ENCODE measurements at places on chromosomes 1 and 21.
A peak's percentile ranks its signal among the peaks of the same experiment; 100 is the strongest.

DNA sequence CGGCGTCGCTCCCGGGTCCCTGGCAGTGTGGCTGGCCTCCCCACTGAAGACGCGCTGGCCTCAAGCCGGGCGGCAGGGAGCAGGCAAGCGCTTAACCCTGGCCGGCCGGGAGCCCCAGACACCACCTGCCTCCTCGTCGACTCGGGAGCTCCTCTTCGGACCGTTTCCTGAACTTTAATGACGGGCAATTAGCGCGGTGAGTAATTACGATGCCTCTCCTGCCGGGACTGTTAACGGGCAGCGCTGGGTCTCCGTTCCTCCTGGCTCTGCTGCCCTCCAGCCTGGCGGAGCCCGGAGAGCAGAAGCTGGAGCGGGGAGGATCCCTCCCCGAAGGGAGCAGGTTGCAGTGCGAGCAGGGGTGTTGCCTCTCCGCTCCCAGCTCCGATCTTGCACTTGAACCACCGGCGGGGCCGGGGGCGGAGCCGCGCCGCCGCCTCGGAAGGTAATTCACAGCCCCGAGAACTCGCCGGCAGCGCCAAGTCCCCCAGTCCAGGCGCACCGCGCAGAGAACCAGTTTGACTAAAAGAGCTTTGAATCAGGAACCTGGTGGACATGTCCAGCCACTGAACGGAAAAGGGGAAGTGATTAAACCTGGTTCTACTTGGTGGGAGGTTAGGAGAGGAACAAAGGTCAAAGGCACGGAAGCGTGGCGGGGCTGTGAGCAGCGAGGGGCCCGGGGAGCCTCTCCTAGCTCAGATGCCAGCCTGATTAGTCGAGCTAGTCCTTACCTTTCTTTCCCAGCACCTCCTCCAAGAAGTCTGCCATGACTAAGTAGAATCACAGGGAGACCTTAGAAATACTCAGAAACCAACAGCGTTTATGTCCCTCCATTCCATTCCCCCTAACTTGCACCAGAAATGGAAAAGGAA, 18.3 kb upstream of the PLEKHA6 start:
- peak; percentile 22 for DNase-seq

DNA sequence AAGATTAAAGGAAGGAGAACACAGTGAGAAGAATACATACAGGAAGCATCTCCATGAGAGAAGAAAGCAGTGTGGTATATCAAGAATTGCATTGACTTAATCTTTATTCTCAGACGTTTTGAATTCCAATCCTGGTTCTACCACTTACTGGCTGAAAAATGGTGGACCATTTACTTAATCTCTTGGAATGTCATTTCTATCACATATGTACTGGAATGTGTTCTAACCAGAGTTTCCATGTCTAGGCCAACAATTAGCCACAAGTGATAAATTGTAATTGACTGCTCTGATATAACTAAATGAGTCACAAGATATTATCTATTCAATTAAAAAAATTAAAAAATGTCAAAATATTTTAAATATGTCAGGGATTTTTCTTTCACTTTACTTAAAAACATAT, 626.1 kb downstream of the PTPRC start:
- no peak for DNase-seq

GRCh38 chr1:61050541-61051442, 31.6 kb upstream of the NFIA start:
- peak; percentile 15 for DNase-seq

DNA sequence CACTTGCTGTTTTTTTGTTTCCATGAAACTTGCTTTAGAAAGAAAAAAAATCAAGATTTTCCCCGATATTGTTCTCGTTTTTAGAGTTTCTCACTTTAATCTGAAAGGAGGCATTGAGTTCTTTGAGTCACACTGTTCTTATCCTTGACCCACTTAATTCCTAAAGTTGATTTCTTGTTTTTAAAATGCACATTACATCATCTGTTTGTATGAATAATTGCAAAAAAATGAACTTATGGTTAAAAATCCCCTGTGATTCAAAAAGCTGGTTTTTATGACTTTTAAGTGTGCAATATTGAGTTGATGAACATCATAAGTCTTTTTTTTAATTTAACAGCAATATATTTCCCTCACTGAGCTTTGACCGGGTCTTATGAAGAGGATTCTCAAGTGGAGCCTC, 131.6 kb downstream of the SNX7 start:
- DNase-seq, result no peak

GRCh38 chr1:37485902-37486679, 11.7 kb downstream of the ZC3H12A start:
- DNase-seq, result no peak

DNA sequence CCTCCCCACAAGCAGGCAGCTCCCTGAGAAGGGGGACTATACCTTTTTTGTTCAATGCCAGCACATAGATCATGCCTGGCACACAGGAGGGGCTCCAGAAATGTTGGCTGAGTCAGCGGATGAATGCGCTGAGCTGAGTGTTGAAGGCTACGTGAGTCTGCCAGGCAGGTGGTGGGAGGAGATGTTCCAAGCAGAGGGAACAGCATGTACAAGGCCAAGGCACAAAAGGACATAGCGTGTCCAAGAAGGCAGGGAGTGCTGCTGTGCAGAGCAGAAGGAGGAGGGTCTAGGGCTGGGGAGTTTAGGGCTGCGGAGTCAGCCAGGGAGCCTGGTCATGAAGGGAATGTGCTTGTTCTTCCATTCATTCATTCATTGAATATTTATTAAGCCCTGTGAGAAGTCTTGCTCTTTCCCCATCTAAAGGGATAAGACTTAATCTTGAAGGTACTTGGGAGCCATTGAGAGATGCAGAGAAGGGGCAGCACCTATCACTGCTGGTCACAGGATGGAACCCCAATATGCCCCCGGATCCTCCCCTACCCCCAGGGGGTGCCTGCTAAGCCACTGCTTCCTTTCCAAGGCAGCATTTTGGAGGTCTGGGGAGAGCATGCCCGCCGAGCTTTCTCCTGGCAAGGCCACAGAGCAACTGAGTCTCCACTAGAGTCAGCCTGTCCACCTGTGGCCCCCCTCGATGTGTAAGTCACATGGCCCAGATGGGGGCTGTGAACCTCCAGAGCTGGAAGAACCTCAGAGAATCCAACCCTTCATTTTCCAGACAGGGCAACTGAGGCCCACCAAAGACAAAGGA, 31.2 kb upstream of the LAPTM5 start:
- no peak for DNase-seq

DNA sequence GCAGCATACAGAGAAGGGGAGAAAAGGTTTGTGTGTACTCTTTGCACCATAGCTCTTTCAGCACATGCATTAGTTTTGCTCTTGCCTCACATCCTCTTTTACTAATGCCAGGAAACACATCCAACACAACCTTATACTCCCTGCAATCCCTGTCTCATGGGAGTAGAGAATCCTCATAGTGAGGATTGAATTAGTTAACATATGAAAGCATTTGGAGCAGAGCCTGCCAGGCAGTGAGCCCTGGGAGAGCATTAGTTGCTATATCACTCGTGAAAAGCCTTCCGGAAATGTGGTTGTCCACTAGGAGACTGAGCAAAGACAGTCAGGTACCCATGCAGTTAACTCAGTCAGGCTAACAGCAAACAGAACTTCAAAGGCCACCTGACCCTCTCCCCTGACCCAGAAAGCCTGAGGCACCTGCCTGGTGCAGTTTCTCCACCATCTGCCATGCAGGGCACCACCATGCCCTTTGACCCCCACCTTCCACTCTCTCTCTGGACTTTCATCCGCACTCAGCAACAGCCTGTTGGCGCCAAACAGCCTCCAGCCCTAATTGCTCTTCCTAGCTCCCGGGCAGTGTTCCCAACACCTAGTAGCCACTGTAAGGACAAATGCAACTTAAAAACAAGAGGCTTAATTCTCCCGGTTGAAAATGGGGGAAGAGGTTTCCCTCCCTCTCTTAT, 14.9 kb upstream of the AGT start:
- DNase-seq, result no peak

DNA sequence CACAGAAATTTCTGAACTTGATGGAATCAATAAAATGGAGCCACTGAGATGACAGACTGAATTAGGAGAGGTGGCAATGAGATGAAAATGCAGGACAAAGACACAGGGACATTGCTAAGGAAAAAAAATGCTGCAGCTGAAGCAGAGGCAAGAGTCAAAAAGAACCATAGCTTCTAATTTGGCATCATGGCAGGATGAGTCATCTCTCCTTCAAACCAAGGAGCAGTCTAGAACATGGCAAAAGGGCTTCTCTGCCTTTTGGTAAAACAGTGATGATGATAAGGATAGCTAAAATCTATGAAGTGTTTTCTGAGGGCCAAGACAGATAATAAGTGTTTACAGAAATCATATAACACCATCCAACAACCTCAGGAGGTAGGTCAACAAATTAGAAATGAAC, 16.8 kb downstream of the SLC19A2 start:
- no peak for DNase-seq

GRCh38 chr1:45762291-45762690, 11.8 kb upstream of the IPP start:
- DNase-seq, result no peak

GRCh38 chr21:26388731-26389231, 184.3 kb downstream of the CYYR1 start:
- DNase-seq, result no peak

DNA sequence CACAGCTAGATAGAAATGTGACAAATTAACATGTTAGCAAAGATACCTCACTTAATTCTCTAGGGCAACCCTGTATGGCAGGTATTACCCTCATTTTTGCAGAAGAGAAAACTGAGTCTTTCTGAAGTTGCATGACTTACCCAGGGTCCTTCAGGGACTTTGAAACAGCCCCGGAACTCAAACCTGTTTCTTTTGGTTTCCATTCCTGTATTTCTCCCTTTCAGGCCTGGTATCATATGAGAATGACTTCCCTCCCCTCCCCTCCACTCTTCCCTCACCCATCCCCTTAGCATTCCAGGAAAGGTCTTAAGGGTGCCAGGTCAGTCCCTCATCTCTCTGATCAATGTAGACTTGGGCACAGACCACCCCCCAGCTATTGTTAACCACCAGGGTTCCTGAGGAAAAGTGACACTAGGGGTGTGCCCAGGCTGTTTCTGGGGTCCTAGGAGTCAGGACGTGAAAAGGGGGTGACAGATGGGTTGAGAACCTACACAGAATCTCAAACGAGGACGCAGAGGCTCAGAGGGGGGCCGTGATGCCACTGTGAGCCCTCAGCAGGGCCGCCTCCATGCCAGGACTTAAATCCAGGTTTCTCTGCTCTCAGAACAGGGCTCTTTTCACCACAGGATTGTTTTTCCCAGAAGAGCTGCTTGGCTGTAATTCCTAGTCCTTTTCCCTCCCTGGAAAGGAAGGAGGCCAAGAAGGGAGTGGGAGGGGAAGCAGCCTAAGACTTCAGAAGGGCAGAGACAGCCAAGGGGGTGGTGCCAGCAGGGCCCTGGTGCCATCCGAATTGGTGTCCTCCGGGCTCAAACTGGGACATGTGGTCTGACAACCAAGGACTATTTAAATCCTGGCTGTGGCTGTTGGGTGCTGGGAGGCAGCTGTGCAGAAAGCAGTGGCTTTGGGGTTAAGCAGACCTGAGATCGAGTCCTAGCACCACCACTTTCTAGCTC, 2.1 kb upstream of the WASF2 start:
- peak; percentile 32 for DNase-seq

DNA sequence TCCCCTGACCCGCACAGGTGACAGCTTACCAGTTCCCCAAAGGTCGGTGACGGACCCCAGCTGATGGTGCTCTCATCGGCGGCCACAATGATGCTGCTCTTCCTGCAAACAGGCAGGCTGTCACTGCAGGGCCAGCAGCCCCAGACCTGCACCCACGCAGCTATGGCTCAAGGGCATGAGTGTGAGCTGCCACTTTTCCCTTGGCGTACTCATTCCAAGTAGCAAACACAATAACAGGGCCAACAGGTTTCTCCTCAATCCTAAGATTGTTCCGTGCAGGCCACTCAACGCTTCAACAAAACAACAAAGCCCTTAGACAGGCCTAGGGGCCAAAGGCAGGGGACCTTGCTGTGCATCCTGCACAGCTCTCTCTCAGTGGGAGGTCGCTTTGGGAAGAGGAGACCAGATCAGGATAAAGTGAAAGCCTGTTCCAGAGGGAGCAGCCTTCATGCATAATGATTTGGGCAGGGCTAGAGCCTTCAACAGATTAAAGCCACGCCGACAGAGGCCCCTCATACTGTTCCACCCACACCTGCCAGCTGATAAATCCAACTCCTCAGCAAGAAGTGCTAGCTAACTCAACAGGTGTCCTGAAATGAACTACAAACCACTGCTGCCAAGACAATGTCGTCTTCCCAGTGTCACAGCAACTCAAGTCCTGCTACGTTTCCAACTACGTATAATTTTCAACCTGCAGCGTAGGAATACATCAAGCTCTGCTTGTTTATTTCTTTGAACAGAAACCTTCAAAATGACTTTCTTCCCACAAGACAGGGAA, 27.2 kb downstream of the RCC2 start:
- DNase-seq, result no peak

- peak; percentile 87 for DNase-seq
Measured at GRCh38 chr1:214123061-214123784, 135.4 kb downstream of the PROX1 start.

GRCh38 chr1:221880182-221880581, 138.3 kb upstream of the DUSP10 start:
- DNase-seq, result no peak

DNA sequence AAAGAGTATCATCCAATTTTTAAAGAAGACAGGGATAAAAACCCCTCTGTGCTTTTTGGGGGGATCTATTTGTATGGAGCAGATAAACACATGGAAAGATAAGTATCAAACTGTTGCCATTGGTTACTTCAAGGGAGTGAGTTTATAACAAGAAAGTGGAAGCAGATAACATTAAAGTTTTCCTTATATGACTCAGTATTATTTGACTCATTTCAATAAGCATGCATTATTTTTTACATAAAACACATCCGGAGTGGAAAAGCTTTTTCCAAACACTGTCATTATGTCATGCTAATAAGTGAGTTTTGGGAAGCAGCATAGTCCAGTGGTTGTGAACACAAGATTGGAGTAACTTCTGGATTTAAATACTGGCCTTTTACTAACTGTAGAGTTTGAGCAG, 452.2 kb downstream of the LTN1 start:
- no peak for DNase-seq

GRCh38 chr1:5373281-5373680, 618.9 kb downstream of the NPHP4 start:
- no peak for DNase-seq

DNA sequence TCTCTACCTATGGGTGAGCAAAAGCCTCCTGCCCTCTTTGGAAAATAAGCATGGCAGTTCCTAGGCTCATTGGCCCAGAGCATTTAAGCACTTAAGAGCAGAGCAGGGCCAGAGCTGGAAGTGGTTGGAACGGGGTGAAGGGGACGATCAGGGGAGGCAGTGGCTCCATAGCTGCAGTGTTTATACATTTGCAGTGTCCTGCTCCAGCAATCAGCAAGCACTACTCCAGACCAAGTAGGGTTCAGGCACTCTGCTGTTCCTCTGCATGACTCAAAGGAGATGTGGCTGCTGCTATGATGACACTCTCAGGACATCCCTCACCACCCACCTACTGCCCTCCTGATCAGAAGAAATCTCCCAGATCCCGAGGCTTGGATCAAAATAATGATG, 55.0 kb downstream of the TRABD2B start:
- DNase-seq, result no peak

Data from MM.1S (cell line).